ENCODE measurements at places on chromosomes 6 and 20.

DNA sequence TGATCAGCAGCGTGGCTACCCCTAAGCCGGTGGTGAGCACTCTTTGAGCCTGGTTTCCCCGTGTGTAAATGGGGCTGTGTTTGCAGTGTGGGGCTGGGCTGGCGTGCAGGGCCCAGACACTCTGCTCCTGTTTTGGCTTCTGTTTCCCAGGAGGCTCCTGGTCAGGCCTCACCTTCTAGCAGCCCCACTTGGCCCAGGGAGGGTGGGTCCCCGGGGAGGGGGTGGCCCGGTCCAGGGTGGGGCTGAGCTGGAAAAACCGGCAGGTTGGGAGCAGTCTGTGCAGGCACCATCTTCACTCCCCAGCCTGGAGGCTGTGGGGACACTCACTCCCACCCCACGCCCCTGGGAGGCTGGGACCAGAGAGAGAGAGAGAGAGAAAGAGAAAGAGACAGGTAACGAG, 25.3 kb downstream of the CEBPB start:
- DNase-seq = no peak

DNA sequence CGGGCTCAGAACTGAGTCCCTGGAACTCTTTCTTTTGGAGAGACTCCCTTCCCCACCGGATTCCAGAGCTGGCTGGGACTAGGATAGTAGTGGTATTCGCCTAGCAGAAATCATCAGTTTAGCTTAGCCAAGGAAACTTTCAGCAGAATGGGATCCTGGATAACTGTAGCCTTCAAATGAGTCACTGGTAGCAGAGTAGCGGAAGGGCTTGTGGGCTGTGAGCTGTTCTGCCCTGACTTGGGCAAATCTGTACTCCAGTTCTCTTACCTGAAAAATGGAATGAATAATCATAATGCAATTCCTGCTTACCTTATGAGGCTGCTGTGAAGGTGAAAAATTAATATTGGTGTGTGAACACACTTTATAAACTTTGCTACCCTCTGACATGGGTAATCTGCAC, 244.3 kb upstream of the CHD6 start:
- no peak for DNase-seq

- peak; percentile 24 for DNase-seq
Measured at GRCh38 chr20:43389211-43389610, 68.5 kb upstream of the SRSF6 start.

- no peak for DNase-seq
Measured at GRCh38 chr6:107563694-107564588, 74.0 kb downstream of the SOBP start.

GRCh38 chr20:10280018-10280908, 61.6 kb downstream of the SNAP25 start:
- peak; percentile 23 for DNase-seq

GRCh38 chr20:33908336-33908735, 85.4 kb upstream of the RALY start:
- DNase-seq = peak; percentile 47

DNA sequence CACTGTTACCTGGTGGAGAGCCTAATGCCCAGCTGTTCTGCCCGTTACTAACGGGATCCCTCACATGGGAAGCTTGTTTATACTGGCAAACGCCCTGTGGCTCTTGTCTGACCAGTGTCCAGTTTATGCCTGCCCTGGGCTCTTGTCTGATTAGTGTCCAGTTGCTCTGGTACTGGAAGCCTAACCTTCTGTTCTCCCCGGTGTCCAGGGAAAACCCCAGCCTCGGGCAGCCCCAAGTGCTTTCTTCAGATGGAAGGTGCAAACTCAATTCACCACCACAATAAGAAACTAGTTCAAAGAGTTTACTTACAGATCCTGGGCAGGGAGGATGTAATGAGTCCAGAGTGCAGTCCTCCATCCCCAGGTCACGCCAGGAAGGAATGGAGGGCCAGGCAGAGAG, 148.4 kb downstream of the TBXT start:
- DNase-seq = no peak

DNA sequence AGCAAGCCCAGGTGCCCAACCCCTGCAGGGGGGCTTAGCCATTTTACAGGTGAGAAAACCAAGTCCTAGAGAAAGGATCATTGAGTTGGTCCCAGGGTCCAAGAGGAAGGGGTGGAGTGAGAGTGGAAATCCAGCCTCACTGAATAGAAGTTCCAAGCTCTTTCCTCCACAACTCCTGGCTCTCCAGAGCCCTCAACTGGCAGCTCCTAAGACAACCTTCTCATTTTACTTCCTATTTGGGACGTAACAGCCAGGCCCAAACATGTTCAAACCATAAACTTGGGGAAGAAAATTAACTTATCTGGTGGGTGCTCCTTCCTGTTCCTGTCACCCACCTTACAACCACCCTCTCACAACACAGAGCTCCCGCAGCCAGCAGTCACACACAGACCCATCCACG, 57.9 kb downstream of the PRND start:
- DNase-seq = no peak

GRCh38 chr6:5211492-5211891, 49.3 kb downstream of the LYRM4 start:
- DNase-seq = no peak

GRCh38 chr6:160992061-160992979, 751 bp downstream of the MAP3K4 start:
- peak; percentile 70 for DNase-seq

DNA sequence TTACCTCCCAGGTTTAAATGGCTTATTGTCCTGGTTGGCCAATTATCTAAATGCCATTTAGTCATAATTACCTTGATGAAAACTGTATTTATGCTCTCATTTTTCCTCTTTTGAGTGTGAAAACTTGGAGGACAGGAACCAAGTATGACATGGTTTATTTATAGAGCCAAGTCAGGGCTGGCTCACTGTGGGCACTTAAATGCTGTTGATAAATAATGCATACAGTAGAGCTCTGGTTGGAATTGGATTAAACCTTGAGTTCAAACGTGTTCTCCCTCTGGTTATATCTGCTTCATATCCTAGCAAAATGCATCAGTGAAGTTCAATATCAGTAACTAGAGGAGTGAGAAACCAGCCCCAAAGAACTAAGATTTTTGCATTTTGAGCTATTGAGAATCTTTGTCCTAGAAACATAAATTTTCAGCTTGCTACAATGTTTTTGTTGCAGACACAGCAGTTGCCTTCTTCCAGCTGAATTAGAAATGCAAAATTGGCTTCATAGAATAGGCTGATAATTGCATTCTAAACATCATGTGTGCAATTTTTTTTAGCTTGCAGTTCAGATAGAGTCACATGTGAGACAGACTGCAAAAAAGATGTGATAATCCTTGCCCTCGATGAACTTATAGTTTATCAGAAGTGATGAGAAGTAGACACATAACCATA, 255.8 kb downstream of the BTBD3 start:
- no peak for DNase-seq

DNA sequence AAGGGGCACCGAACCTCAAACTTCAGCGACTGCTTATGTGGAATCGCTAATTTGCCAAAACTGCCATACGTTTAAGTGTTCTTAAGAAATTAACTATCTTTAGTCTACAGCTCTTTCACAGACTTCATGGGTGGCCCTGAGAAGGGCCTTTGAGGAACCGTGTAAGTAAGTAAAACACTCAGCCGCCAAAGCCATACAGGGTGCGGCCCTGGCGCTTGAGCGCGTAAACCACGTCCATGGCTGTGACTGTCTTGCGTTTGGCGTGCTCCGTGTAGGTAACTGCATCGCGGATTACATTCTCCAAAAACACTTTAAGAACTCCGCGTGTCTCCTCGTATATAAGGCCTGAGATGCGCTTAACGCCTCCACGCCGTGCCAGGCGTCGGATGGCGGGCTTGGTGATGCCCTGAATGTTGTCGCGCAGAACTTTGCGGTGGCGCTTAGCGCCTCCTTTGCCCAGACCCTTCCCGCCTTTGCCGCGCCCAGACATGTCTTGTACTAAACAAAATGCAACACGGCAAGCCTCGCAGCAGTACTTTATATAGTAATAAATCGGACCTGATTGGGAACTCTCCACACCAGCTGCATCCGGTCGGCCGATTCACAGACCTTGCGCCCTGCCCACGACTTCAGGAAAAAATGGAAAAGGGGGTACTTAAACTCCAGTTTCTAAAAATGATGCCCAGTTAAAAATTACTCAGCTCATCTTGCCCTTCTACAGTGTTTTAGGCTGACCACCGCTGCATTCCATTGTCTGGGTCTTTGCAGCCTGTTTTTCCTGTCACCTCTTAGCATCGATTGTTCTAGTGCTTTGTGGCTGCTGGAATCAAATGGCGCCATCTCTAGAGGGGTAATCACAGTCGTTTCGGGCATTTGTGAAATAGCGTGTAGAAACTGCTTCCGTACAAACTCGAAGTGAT, 38.9 kb downstream of the OR2B2 start:
- DNase-seq = peak; percentile 92

DNA sequence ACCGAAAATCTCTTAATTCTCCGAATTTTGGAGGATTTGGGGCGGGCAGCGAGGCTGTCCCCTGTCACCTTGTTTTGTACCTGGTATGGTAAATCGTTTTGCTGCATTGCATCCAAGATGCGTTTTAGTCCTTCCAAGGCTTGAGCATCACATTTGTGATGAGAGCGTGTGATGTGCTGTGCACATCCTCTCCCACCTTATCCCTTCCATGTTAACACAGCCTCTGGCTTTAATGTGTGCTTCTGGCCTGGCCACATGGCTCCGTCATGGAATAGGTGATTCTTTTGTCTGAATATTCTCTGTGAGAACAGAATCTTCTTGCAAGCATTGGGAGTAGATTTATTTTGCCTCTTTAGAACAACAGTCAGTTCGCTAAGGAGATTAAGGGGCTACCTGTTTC, 763 bp downstream of the TMEM14A start:
- DNase-seq = no peak

DNA sequence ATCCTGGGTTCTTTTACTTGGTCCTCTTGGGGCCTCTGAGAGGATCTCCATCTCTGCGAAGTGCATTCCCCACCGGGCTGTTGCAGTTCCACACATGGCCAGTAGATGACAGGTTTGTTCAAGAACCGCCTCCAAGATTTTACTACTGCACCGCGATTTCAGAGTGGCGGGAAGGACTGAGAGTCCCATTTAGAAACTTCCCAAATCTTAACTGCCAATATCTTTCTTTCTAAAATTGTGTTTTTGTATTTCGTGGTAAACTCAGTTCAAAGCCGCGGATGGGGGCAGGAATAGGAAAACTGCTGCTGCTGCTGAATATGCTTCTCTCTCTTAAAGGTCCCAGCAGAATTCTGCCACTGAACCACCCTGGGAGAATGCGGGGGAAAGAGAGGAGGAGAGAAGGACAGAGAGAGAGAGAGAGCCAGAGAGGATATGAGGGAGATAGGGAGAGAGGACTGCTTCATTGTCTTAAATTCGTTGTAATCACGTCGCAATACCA, 8.6 kb upstream of the BTNL2 start:
- DNase-seq = peak; percentile 79

DNA sequence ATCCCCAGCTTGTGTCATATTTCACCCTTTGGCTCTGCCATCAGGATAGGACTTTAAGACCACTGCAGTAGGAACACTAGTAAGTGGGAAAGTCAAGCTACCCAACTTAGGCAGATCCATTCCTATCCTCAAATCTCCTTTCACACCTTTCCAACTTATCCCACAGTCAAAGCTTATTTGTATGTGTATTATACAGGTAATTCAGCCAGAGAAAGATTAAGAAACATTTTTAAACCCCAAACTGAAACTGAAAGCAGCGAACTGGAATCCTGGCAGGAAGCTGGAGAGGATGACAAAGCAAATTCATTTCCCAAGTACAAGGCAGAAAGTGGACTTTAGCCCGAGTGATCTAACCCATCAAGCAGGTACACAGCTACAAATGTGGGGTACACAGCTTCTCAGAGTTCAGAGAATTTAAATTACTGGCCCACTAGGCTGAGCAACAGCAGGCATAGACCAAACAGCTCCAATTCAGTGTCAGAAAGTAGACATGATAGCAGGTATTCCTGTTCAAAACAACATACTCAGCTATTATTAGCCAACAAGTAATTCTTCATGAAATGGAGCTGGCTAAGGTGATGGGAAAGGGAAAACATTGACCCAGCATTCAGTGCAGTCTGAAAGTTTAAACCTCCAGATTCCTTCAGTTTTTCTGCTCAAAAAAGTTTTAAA, 39.1 kb downstream of the ILRUN start:
- DNase-seq = peak; percentile 80

GRCh38 chr6:12417191-12417590, 127.0 kb downstream of the EDN1 start:
- no peak for DNase-seq

GRCh38 chr6:159862103-159862502, 28.7 kb upstream of the MAS1 start:
- DNase-seq = no peak

- no peak for DNase-seq
Measured at GRCh38 chr20:13786143-13786828, 1.5 kb downstream of the NDUFAF5 start.

DNA sequence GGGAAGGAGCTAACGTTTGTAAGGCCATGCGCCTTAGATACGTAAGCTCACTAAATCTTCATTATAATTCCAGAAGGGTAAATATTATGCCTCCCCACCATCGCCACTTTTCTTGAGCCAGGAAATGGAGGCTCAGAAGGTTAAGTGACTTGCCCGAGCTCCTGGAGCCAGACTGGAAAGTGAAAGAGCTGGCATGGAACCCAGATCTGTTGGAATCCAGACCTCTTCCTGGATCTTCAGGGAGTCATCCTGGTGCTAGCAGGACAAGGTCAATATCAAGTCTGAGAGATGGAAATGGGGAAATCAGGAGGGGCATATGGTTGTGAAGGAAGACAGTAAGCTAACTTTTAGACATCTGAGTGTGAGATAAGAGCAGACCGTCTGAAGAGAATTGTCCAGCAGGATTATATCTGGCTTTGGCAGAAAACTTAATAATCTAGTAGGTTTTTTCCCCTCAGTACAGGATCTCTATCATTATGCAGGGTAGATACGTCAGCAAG, 6.2 kb downstream of the TMEM200A start:
- no peak for DNase-seq

DNA sequence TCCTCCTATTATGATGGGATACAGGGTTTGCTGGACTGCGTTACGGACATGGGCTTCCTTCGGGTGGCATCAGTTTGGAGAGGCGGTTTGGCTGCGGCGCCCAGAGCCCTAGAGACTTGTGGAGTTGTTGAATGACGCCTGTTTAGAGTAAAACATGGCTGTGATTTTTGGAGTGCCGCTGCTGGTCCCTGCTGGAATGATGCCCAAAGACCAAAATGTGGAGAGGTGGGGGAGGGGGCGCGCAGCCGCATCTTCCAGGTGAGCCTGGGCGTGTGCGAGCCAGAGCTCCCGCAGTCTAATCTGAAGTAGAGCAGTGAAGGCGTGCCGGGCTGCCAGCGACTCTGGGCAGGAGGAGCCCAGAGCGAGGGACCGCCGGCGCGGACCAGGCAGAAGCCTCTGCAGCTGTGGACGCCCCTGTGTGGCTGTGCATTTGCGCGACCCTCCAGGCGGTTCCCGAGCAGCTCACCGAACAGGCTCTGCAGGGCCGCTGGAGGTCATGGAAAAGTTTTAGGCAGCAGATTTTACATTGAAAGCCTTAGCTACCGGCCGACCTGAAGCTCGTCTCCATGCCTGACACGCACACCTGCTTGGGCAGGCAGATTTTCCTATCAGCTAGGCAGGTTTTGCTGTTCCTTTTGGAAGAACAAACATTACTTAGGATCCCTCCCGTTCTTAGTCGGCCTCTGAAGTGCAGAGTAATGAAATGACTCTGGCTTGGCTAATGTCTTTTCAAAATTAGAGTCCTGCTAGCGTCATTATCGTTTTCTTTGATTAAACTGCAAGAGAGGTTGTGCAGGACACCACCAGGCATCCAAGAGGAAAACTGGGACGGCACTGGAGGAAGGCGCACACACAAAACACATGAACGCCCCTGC, 298.2 kb downstream of the PHACTR1 start:
- DNase-seq = no peak
